ENCODE measurements at places on chromosomes 4 and X.

GRCh38 chrX:10174051-10174450, 17.3 kb downstream of the CLCN4 start:
- no peak for DNase-seq

- no peak for DNase-seq
These were observed 32.4 kb upstream of the PDLIM3 start for GRCh38 chr4:185567381-185568376.

- DNase-seq: no peak
These were observed 114.2 kb downstream of the CDS1 start for GRCh38 chr4:84697159-84697558.

DNA sequence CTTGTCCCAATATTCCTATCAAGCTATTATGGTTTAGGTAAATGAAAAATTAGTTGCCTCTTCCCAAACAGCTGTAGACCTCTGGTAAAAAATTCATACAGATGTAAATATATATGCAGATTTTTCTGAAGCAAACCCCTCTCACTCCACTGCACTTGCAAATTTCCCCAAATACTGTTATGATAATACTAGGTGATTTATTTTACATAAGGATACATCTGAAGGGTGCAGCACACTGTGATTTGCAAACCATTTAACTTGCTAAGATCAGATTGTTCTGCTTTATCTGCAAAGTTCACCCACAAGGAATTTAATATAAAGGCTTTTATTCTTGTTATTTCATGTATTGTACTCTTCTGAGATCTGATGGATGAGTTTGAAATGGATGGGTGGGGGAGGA, 177.0 kb downstream of the GPAT3 start:
- DNase-seq: no peak

DNA sequence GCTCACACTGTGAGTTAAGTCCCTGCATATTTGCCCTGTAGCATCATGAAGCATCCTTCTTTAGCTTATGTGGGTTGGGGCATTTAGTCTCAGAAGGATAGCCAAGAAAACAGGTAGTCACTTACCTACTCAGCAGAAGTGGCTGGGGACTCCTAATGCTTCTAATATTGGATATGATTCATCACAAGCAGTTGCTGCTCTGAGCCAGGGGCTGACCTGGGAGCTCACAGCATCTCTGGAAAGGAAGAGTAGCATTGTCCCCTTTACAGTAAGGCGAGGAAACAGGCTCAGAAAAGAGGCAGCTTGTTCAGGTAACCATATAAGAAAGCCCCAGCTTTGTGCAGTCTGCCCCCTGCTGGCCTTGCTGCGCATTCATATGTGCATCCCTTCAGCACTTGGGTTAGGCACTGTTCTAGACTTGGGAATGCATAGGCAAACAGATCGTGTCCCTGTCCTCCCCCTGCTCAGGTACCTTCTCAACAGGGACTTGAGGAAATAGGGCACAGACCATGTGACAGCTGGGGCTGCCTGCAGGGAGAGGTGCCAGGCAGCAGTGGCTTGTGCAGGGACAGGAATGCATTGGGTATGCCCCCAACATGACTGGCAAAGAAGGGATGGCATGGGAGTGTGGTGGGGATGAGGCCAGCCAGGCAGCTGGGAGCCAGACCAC, 35.7 kb upstream of the TBC1D14 start:
- DNase-seq: no peak

DNA sequence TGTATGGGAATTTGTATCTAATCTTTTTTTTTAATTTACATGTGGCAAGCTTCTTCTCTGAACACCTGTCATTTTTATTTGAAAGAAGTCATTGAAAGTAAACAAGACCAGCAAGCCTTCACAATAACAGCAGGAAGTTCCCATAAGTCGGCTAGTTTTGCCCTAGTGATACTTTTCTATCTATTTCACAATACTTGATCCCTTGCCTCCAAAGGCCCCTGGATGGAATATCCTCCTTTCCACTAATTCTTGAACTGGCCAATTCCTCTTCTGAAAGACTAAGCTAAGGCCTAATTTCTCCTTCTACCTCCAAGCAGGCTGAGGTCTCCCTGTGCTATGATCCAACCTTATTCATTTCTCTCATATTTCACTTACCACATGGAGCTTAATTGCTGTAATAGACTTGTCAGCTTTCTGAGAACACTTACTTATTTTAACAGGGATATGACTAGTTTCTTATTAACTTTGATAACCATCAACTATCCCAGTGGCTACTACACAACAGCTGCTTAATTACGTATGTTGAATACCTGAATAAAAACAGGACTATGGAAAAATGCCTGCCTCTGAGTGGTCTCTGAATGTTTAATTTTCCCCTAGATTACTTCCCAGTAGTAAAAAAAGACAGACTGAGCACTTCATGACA, 194.2 kb downstream of the MAD2L1 start:
- DNase-seq: no peak

GRCh38 chrX:136910565-136911035, 30.1 kb upstream of the RBMX start:
- no peak for DNase-seq

DNA sequence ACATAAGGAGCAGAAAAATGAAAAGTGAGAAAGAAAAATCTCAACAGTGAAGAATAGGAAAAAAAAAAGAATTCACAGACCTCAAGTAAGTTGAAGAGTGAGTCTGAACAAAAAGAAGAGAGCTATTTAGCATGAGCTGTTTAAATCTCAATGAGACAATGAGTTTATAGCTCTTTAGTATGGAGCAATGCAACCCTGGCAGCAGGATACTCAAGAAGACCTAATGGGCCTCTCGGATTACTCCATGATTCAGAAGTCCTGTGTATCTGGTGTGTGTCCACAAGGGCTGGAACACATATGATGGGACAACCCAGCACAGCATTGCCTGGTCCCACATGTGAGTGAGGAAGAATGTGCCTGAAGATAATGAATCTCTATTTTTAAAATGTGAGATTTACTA, 563.1 kb upstream of the INTU start:
- no peak for DNase-seq

DNA sequence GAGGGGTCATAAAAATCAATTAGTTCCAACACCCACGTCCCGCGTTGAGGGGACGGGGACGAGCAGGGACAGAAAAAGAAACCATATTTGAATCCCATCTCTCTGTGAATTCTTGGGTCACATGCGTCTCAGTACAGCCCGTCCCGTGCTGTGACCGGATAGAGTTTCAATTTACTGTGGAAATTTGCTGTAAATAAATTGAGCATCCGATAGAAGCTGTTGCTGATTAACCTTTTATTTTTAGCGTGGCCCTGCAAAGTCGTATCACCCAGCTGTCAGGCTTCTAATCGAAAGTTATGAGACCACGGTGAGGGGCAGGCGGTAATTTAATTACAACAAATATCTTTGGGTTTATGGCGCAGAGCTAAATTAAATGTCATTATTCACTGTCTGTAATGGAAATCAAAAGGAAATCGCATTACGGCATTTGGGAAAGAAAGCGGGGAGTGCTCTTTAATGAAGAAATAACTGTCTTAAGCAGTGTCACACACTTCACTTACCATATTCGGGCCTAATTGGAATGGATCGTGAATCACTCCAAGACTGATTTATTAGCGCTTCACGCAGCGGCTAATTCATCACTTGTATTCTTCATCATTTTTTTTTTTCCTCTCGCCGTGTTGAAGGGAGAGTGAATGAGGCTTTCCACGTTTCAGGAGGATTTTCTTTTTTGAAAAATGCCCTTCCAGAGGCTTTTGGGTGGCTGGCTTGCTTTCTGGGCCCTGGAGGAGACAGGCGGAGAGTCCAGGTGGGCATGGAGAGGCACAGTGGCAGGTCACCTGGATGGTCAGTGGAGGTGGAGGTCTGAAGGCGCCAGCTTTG, 7.3 kb downstream of the SHOX start:
- DNase-seq: no peak

DNA sequence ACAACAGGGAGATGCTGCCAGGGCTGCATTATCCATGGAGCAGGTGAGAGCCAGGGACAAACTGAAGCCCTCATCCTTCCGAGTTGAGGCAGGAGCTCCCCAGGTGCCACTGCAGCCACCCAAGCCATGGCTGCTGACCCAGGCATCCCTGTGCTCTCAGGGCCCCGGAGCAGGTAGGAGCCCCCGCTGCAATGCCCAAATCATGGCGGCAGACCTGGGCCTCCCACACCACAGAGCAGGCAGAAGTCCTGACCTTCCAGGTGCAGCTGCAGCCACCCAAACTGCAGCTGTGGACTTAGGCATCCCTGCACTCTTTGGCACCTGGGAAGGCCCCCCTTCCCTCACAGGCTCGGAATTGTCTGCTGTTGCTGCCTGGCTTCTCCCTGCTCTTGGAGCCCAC, 443.6 kb downstream of the ARAP2 start:
- no peak for DNase-seq

GRCh38 chrX:17488036-17488435, 113.0 kb downstream of the NHS start:
- no peak for DNase-seq
